ENCODE measurements at places on chromosomes 3 and 15.

DNA sequence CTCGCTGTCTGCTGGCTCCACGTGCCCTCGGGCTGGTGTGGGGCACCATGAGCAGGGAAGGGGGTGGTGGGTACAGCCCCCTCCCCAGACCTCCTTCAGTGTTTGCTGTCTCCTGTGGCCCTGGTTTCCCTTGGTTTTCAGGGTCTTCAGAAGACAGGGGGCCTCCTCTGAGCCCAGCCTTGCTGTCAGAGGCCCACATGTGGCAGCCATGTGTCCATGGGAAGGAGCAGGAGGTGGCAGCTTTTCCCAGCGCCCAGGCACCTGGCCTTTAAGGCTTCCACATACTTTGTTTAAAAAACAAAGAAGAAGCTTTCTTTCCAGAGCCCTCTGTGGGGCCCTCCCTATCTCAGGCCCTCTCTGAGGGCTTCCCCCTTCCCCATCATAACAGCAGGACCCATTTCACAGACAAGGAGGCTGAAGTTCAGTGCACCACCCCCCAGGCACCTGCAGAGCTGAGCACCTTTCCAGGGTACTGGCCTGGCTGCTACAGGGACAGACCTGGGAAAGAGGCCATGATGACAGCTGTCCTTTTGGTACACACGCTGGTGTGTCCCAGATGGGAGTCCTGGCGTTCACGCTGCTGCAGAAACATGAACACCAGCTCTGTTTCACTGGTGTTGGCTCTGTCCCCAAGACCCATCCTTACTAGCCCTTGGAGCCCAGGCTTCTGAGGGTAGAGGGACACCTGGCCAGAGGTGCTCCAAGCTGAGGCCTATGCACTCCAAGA, 73.7 kb downstream of the DNAJB8 start:
- DNase-seq, result no peak

DNA sequence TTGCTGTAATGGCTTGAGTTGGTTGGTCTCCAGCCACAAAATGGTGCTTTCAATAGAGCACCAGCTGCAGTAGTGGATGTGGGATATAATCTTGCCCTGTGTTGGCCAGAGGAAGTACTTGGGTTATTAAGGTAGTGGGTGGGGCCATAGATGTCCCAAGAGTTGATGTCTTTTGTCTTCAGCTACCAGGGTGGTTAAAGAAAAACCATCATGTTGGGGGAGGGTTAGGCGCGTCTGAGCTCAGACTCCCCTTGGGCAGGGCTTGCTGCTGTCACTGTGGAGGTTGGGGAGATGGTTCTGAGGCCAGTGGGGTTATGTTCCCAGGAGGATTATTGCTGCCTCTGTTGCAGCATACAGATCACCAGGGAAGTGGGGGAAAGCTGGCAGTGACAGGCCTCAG, 46.9 kb upstream of the GADL1 start:
- no peak for DNase-seq

GRCh38 chr15:85030301-85030929, 48.8 kb downstream of the PDE8A start:
- no peak for DNase-seq

GRCh38 chr15:90451053-90451850, 63.2 kb downstream of the IQGAP1 start:
- peak; percentile 62 for DNase-seq

DNA sequence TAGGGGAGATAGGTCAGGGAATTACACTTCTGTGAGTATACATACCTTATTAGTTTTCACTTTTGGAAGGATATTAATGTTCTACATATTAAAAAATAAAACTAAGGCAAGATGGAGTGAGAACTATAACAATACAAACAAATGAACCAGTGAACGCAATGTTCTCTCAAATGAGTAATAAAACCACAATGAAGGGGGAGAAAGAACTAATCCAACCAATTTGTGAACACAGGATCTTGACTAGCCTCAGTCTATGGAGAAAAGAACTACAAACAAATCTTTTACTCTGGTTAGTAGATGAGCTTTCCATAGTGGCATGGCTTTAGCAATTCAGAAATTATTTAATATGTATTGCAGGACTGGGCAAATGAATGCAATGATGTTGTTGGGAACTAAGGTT, 26.9 kb upstream of the ATOSA start:
- no peak for DNase-seq

- no peak for DNase-seq
Observed at GRCh38 chr15:37132826-37133417, 32.6 kb upstream of the MEIS2 start.

- no peak for DNase-seq
Observed at GRCh38 chr3:128701342-128702212, 24.4 kb upstream of the RAB7A start.

- DNase-seq, result no peak
Observed at GRCh38 chr3:57009367-57009766, 51.1 kb upstream of the SPATA12 start.

GRCh38 chr15:62606376-62607113, 436.0 kb upstream of the TPM1 start:
- DNase-seq, result no peak

DNA sequence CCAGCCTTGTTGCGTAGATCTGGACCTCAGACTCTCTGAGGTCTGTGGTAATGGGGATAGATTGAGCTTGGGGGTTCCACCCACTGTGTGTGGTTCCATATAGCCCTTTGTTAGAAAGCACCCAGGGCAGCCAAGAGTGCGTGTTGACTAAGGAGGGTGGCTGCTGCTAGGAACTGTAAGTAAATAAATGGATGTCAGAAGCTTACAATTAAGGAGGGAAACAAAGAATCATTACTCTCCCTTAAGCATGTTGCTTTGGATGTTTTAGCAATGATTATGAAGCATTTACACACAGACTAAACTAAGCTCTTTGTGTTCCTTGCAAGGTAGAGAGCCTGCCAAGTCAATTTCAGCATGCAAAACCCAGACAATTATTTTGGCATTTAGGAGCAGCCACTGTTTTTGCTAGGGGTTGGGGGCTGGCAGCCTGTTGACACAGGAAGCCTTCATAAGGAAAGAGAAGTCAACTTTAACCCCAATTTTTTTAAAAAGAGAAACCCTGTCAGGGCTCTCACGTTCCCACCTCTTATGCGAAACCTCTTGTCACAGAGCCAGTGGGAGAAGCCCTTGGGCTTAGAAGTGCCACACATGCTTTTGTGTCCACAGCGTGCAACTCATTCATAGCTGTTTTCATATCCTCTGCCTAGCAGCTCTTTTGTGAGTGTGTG, 127.8 kb downstream of the CMSS1 start:
- DNase-seq, result no peak

DNA sequence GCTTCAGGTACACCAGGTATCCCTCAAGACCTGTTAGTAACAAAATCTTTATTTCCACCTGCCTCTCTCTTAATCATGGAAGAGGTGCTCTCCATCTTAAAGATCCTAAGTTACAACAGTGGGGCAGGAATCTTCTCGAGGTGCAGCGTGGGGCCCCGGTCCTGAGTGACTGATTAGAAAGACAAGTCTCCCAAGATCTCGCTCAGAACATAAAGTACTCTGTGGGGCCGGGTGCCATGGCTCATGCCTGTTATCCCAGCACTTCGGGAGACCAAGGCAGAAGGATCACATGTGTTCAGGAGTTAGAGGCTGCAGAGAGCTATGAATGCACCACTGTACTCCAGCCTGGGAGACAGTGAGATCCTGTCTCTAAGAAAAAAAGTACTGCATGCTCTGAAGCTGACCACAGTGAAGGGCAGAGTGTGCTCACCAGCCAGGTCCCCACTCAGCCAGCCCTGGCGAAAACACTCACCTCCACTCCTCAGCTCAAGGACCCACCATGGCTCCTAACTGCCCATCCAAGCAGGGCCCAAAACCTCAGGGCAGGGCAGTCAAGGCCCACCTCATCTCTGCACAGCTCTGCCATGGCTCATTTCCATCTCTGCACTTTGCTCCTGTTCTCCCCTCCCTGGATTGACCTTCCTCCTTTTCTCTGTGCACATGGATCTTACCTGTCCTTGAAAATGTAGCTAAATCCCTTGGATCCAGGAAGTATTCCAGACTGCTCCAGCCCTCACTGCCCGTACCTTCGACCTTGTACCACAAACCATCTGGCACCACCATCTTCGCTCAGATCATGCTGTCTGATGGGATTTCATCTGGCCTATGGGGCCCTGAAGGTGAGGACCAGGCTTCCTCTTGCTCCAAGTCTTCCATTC, 7.1 kb downstream of the SEMA7A start:
- no peak for DNase-seq

- DNase-seq, result no peak
Observed at GRCh38 chr15:40053831-40054604, 15.0 kb upstream of the SRP14 start.

Measured in NCI-H510A treated with DMSO at 0.1 percent for 48 hours (cell line).